Cortex of kidney (tissue), 1 donor: ENCODE measurements at places on chromosomes 7 and 10.

- DNase-seq: no peak
Observed at GRCh38 chr7:101950450-101951119, 133.2 kb downstream of the CUX1 start.

DNA sequence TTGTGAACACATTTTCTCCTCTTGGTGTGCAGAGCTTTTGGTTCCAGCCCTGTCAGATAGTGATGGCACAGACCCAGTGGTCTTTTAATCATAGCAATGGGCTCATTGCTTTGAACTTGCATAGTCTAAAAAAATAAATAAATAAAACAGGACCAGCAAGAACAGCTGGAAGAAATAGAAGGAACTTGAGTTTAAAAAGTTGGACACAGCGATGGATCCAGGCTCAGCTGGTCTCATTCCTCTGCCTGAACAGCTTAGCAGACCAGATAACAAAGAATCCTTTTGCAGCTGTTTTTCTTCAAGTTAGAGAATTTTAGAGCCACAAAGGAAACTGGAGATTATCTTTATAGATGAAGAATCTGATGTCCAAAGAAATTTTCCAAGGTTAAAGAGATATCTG, 1005.6 kb downstream of the LRMDA start:
- no peak for DNase-seq

- no peak for DNase-seq
Observed at GRCh38 chr10:7027237-7027912, 383.5 kb downstream of the SFMBT2 start.

DNA sequence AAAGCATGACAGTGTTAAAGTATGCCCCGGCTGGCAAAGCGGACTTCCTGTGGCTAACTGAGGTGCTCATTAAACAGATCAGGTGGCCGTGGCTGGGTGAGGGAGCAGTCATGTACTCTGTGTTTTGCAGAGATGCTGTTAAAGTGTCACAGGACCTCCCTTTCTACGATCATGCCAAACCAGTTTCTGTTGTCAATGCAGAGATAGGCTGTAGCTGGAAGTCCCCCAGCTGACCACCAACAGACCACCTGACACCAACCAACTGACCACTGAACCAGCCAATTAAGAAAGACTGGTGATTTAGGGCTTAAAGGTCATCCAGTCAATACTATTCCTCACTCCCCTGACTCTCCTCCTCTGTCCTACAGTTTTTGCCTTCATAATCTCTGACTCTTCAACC, 431.1 kb upstream of the LRGUK start:
- DNase-seq: no peak

DNA sequence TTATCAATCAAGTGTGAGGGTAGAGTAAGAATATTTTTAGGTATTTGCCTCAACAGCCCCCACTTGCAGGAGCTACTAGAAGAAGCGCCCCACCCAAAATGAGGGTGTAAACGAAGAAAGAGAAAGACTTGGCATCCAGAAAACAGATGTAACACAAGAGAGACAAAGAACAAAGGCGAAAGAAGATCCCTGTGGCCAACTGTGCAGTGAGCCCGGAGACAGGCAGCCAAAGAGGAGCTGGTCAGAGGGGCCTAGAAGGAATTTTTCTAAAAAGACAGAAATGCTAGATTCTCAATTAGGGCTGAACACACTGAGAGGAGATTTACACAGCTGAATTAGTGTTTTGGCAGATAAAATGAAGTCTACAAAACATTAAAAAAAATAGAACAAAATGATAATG, 29.6 kb upstream of the EIF5AL1 start:
- DNase-seq: no peak

DNA sequence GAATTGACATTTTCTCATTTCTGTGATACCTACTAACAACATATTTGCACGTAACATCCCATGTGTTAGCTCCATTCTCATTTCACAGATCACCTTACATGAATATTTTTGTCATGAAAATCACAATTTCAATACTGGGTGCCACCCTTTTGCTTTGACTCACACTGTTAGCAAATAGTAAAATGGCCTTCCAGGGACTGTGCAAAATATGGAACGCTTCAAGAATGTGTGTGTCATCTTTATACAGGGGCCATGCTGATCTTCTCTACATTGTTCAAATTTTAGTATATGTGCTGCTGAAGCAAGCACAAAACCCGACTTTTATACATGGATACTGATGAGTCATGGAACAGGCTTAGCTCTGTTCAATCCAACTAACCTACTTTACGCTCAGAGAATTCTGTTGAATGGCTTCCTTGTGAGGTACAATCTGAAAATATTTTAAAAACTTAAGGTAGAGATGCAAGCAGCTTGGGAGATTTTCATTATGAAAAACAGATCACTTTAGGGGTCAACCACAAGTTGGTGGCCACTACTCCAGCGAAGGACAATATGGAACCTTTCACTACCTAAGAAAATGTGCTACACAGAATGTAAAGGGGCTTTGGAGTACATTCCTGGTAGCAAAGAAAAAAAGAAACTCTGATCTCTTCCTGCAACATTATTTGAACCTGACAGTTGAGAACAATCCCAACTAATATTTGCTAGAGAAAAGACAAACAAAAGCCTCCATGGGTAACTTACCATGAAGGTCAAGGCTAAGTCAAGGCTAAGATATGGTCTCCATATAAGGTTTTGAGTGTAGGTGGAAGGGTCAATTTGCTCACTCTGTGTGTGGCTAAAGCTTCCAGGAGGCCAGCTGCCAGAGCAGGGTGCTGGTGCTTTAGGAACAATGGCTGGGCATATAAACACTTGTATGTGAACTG, 11.9 kb downstream of the ANKRD26 start:
- DNase-seq: no peak

DNA sequence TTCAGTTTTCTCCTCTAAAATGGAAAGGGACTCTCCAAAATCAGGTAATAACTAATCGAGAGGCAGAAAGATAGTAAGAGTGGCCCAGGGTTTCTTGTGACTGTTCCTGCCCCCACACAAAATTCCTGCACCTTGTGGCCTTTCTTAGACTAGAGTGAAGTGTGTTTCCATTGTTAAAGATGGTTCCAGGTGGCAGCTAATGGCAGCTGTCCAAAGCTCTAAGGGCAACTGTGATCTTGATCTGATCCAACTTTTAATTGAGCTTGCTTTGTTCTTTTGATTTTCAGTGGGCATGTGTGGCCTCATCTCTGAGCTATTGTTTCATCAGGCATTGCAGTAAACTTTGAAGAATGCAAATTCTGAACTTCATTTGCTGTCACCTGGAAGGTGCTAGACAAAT, 19.4 kb downstream of the ACSL5 start:
- DNase-seq: no peak

DNA sequence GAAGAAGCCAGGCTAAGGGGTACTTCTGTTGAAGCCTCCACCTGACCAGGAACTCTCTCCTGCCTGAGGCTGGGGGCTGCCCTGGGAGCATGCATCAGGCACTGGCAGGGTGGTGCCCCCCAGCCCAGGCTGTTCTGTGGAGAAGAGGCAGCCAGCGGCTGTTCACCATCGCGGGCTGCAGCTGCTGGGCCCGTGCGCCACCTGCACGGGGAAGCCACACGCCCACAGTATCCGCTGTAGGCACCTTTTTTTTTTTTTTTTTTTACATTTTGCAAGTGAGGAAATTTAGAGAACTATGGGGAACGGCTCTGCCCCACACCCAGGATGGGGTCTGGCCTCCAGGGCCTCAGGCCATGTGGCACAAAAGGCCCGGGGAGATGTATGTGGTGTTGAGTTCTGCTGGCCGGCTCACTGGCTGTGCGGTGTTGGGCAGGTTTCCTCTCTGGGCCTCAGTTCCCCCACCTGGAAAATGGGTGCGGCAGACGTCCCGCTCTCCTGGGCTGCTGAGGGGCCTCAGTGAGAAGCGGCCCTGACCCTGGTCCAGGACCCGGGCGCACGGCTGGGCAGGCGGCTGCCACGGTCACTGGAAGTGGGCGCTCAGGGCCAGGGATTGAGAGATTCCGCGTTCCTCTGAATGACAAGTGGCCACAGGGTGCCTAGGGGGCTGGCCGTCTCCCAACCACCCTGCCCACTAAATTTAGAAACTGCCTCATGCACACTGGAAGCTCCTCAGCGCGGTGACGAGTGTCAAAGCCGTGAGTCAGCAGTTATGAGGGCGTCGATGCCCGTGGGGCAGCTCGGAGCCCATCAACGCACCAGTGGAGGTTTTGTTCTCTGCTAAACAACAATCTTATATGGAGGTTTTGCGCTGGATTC, 8.8 kb upstream of the INTS1 start:
- no peak for DNase-seq

- no peak for DNase-seq
Observed at GRCh38 chr10:98107644-98108430, 26.6 kb upstream of the R3HCC1L start.

GRCh38 chr7:84790882-84791281, 396.0 kb downstream of the SEMA3D start:
- no peak for DNase-seq

DNA sequence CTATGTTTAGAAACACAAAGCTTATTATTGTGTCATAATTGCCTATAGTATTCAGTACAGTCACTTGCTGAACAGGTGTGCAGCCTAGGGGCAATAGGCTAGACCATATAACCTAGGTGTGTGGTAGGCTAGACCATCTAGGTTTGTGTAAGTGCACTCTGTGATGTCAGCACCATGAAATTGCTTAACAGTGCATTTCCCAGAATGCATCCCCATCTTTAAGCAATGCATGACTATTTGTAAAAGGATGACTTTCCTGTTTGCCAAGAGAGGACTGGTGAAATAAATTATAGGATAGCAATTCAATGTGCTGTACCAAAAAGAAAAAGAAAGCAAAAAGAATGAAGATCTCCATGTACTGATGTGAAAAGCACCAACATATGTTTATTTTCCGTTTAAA, 288.7 kb upstream of the AUTS2 start:
- no peak for DNase-seq

DNA sequence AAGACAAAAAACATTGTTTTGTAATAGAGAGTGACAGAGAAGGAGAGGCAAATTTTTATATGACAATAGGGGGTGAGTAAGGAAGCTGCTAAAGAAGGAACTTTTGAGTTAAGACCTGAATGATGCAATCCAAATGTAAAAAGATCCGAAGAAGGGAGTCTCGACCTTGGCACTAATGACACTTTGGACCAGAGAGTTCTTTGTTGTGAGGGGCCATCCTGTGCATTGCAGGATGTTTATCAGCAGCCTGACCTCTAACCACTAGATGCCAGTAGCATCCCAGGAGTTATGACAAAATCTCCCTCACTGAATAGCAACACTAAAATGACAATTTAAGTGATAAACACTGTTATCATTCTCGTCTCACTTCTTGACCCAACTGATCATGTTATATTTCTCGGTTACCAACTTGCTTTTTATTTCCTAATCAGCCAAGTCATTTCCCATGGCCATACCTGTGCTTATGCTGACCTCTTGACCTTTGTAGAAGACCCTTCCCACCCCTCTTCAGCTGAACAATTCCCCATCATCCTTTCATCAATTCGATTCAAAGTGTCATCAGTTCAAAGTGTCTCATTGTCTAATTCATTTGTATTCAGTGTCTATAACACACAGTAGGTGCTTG, 30.0 kb downstream of the DGKI start:
- no peak for DNase-seq

DNA sequence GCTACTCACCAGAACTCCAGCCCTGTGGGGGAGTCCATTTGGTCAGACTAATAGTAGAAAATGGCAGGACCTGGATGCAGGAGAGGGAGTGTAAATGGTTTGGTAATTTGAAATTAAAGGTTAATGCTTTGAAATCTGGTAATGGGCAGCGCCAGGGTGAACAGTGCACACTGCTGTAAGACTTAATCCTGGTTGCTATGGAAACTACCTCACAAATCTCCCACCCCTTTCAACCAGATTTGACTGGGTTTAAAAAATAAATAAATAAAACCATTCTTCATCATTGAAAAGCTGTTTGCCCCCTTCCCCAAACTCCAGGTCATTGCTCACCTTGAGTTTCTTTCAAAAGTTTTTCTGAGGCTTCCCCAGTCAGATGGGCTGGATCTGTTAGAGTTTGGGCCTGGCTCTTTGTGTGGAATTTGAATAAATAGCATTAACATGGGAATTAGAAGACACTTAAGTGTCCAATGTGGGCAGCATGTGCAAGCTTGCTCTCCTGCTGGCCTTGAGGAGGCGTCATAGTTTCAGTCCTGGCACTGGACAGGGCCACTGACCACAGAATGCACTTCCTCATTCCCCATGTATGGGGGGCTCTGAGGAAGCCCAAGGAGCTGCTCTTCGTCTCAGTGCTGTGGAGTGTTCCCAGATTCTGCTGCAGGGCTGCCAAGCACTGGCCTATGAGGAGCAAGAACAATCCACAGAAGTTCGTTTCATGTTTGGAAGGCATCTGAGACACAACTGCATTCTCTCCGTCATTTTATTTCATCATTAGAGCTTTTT, 90.7 kb downstream of the LRRC4 start:
- no peak for DNase-seq

GRCh38 chr10:36202881-36203280, 560.8 kb upstream of the FZD8 start:
- DNase-seq: no peak

GRCh38 chr7:47413526-47414341, 168.2 kb downstream of the TNS3 start:
- no peak for DNase-seq

GRCh38 chr10:70324951-70325781, 41.4 kb upstream of the NPFFR1 start:
- no peak for DNase-seq

- DNase-seq: no peak
Observed at GRCh38 chr10:69616358-69616757, 13.7 kb upstream of the FAM241B start.

DNA sequence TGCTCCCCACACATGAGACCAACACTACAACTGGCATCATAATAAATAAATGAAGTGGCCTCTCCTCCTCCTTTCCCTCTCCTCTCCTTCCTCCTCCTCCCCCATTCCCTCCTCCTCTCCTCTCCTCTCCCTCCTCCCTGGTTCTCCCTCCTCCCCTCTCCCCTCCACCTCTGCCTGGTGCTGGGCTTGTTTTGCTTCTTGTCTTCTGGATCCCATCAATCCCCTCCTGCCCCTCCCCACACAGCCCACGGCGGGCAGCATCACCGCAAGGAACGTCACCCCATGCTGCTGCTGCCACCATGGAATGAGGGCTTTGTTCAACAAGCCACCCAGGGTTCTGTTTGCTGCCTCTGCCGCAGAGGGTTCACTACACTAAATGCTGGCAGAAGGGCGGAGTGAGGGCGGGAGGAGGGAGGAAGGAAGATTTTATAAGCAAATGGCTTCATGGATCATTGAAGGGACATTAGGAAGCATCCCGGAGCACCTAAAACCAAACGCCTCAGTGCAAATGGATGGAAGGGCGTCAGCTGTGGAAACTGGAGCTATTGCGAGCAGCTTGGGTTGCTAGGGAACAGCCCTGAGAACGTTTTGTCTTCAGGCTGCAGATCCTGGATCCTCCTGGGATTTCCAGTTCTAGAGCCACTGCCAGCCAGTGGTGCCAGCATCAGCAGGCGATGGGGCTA, 379.7 kb upstream of the ZMIZ1 start:
- no peak for DNase-seq

GRCh38 chr7:44325201-44325671, at the start of gene CAMK2B:
Gene CAMK2B (minus strand): TSS chr7:44325594. CDS start chr7:44325421, 173 bp downstream.
- no peak for DNase-seq

GRCh38 chr7:117219485-117219884, 103.4 kb downstream of the WNT2 start:
- no peak for DNase-seq

DNA sequence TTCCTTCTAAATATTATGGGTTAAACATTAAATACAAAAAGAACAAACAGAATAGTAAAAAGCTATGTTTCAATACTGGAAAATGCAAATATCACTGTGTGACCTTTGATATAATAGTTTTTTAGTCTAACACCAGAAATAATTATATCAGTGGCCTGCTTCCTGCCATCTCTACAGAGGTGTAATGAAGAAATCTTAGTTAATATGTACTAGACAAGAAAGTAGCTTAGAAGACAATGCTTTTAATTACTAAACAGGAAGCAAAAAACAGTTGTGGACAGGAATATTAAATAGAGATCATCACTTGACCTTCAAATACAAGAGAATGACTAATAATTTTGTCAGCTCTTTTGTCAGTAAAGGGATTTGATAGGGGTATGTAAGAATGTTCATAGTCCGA, 47.4 kb upstream of the LRRN3 start:
- DNase-seq: no peak
